ENCODE measurements at places on chromosomes 2 and 18.

DNA sequence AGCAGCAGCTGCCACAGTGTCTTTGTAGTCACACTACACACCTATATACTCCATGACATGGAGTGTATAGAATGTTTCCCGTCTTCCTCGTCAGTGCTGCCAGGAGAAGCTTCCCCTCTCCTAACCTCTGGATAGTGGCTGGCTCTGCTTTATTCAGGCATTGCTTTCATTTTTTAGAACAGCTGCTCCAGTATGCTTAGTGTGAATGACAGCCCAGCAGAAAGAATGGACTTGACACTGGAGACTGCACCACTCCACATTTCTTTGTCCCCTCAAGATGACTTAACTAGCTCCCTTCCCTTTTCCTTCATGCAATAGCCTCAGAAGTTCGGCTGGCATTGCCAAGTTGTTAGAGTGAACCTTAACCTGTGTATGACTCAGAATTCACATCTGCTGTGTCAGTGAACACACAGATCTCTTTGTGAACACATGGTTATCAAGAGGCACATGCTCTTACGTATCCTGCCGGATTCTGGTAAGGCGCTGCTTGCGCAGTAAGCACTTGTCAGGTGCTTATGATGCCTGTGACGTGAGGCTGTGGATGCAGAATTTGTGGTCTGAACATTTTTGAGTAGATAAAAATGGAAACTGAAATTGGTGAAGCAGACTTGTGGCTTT, 73.9 kb downstream of the NEDD4L start:
- DNase-seq, result peak; percentile 10

GRCh38 chr18:62880673-62881364, 165.5 kb downstream of the PHLPP1 start:
- DNase-seq, result no peak

- no peak for DNase-seq
Observed at GRCh38 chr2:175282886-175283285, 101.4 kb upstream of the ATP5MC3 start.

DNA sequence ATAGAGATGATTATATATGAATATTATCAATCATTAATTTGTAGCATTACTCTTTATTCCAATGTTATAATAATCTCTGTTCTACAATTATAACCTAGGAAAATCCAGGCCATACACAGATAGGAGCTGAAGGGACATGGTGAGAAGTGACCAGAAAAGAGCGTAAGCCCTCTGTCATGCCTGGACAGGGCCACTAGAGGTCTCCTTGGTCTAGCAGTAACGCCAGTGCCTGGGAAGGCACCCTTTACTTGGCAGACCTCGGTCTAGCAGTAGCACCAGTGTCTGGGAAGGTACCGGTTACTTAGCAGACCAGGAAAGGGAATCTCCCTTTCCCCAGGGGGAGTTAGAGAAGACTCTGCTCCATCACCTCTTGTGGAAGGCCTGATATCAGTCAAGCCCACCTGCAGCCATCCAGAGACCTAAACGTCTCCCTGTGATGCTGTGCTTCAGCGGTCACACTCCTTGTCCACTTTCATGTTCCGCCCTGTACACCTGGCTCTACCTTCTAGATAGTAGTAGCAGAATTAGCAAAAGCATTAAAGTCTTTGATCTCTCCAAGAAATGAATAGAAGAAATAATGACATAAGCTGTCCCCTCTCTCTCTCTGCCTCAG, 447.5 kb upstream of the FSIP2 start:
- peak; percentile 26 for DNase-seq

DNA sequence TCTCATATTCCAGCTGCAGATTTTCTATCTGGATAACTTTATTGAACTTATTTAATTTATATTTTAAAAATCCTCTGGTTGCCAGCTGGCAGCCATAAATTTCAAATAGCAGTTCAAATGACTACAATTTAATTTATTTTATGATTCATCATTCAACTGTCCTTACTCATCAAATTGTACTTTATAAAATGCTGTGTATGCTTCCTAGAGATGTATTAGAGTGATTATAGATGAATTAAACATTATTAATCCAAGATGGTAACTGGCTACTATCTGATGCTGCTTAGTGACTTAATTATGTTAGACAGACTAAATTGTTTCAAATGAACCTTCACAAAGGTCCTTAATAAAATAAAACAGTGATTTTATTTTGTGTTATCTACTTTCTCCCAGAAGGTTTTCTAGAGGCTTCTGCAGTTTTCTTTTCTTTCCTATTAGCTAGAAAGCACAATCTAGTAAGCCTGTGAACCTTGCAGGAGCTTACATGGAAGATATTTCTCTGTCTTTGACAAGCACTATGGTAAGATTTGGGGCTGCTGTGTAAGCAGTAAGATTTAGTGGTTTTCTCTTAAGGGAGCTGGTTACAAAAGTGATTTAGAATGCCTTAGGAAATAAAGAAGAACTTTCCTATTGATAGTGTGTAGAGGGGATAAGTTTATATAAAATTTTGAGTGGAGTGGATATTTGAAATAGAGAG, 322.3 kb downstream of the FSIP2 start:
- DNase-seq, result no peak

DNA sequence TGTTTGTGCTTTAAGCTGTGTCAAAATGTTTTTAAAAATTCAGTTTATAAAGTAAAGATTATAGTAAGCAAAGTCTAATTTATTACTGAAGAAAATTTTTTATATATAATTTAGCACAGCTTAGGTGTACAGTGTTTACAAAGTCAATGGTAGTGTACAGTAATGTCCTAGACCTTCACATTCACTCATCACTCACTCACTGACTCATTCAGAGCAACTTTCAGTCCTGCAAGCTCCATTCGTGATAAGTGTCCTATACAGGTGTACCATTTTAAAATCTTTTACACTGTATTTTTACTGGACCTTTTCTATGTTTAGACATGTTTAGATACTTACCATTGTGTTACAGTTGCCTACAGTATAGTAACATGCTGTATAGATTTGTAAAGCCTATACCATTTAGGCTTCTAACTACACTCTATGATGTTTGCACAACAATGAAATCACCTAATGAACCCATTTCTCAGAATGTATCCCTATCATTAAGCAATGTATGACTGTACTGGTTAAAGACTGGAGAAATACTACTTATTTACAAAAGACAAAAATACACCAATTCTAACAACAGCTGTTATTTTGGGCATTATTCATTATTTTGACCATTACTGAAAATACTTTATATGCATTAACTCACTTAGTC, 95.1 kb downstream of the STRN start:
- no peak for DNase-seq

GRCh38 chr2:48419884-48420511, 110.0 kb upstream of the STON1 start:
- DNase-seq, result no peak

GRCh38 chr18:3360211-3360610, 89.8 kb upstream of the TGIF1 start:
- no peak for DNase-seq

DNA sequence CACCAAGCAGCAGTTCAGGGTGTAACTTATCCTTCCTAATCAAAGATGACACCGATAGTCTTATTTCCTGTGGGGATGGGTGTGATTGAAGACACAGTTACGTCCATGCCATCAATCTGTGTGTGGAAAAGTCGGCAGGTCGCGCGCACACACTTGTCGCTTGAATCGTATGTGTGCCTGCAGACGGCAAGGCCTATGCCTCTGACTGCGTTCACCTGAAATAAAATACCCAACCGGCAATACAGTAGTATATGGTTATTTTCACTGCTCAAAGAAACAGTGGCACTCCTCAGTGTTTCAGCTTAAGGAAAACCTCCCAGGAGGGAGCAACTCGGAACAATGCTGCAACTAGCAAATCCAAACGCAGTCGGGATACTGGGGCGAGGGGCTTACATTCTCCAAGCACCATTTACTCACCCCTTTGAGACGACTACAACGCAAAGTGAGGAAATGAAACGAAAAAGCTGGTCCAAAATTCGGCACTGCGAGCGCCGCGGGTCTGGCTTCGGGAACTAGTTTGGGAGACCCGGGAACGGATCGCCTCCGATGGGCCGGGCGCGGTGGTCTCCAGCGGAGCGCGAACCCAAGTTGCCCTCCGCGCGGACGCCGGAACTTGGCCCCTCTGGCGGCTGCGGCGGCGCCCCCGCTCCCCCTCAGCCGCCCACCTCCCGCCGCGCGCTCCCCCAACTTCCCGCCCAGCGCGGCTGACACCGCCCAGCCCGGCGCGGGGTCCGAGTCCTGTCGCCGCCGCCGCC, 675 bp downstream of the PRKD3 start:
- DNase-seq, result no peak

DNA sequence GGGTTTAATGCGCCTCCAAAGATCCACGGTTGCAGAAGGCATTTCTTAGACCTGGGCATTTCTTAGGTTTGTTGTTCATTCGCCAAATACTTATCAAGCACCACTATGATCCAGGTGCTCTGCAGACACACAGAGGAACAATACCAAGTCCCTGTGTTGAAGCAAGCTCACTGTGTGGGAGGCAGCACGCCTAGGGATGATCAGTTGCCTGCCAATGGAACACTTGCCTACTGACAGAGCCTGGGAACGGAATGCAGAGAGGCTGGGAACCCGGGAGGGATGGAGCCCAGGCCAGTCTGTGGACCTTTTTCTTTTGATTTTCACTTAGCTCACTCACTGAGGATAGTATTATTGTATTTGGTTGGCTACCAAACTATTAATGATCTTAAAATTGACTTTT, 1.9 kb upstream of the GRP start:
- DNase-seq, result no peak

DNA sequence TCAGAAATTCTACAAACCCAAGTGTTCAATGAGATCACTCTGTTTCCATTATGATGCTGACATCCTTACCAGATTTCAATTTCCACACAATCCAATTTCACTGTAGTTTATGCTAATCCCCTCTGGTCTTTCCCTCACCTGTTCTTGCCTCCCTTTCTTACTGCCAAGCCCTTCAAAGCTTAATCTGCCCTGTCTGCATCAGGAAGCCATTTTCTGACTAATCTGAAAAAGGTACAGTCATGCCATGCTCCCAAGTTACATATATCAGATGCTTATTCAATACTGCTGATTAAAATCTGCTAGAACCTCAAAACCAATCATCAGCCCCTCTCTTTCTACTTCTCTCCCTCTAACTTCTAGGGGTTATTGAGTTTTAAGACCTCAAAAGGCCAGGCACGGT, 8.9 kb downstream of the KRTCAP3 start:
- DNase-seq, result no peak

DNA sequence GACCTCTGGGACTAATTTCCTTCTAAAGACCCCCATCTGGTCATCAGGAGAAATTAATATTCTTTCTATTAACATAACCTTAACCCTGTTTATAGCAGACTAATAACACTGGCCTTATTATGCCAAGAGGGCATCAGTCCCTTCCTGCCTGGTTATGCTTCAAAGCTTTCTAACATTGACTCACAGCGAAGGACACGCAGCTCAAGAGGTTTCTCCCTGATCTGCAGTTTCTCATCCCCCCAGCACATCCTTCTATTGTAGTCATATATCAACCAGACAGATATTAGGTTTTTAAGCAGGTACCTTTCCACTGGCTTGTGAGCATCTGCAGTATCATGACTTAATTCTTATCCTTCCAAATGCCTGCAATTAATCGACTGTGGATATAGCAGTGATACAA, 100.0 kb upstream of the CXCR4 start:
- no peak for DNase-seq

GRCh38 chr18:54465502-54465901, 107.8 kb downstream of the C18orf54 start:
- no peak for DNase-seq

DNA sequence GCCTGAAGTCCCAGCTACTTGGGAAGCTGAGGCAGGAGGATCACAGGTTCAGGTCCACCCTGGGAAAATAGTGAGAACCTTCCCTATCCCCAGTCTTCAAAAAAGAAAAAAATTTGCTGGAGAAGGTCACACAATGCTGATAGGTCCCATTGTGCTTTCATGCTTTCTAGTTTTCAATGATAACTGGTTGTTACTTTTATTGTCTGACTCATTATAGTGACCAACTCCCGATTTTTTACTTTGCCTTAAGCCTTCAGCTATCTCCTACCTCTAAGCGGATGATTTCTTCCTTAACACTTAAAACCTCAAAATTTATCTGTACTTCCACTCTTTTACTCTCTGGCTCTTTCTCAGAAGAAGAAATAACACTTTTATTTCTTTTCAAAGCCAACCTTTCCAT, 17.3 kb downstream of the MSH2 start:
- no peak for DNase-seq

DNA sequence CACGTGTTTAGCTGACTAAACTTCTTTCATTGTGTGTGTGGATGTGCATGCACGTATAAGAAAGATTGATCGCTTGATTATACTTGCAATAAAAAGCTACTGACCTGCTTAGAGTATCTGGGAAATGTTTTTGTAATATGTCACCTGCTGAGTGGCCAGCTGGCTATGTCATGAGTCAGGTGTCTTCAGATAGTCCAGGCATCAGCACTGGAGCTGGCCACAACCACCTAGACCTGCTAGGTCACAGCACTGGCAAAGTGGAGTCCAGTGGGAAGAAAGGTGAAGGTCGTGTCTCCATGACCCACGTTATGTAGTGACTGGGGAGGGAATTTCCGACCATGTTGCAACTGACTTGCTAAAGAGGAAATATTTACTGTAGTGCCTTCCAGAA, 147.0 kb downstream of the ESCO1 start:
- DNase-seq, result no peak

- DNase-seq, result no peak
Observed at GRCh38 chr2:104368089-104368488, 485.8 kb upstream of the POU3F3 start.

- DNase-seq, result no peak
Observed at GRCh38 chr2:106189325-106189724, 4.8 kb downstream of the UXS1 start.

DNA sequence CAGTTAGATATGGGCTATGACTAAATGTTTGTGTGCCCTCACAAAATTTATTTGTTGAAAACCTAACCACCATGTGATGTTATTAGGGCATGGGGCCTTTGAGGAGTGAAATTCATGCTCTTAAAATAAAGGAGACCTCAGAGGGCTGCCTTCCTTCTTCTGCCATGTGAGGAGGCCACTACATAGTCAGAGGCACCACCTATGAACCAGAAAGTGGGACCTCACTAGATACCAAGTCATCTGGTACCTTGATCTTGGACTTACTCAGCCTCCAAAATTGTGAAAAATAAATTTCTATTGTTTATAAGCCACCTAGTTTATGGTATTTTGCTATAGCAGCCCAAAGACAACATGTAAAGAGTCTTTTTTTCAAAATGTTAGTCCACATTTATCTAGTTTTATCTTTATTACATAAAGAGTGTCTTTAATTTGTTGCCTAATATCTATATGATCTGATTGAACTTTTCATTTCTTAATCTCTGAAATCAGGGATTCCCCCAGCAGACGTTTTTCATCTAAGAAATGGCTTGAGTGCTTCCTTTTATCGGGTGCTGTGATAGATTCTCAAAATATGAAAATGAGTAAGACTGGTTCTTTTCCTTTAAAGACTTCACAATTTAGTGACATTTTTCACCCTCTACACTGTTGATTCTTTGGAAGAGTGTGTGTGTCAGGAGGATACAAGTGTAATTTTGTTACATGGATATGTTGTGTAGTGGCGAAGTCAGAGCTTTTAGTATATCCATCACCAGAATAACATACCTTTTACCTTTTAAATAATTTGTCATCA, 34.2 kb downstream of the PMS1 start:
- no peak for DNase-seq
